ENCODE measurements at places on chromosomes 13 and 19.
A peak's percentile ranks its signal among the peaks of the same experiment; 100 is the strongest.

DNA sequence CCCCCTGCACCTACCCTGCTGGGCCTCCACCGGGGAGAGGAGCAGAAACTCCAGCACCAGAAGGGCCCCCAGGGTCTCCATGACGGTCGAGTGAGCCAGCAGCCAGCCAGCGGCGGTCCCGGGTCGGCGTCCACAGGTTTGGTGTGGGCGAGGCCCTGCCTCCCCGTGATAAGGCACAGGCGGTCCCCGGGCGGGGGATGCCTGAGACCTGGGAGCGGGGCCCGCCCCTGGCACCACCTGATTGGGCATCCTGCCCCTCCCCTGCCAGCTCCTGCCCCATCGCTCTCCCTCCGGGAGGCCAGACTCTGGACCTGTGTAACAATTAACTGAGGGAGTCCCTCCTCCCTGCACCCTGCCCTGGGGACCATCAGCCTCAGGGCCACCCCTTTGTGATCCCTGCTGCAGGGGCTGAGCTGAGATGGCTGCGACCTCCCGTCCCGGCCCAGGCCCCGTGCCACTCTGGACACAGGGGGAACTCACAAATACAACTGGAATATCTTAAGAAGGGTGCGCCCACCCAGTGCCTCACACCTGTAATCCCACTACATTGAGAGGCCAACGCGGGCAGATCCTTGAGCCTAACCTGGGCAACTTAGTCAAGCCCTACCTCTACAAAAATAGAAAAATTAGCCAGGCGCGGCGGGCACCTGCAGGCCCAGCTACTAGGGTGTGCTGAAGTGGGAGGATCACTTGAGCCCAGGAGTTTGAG is at the start of gene SMIM24:
Gene SMIM24 (minus strand): TSS at position 143 of the 709 bp plus-strand sequence. CDS start 62 bp downstream, at position 81.
- DNase-seq = no peak

DNA sequence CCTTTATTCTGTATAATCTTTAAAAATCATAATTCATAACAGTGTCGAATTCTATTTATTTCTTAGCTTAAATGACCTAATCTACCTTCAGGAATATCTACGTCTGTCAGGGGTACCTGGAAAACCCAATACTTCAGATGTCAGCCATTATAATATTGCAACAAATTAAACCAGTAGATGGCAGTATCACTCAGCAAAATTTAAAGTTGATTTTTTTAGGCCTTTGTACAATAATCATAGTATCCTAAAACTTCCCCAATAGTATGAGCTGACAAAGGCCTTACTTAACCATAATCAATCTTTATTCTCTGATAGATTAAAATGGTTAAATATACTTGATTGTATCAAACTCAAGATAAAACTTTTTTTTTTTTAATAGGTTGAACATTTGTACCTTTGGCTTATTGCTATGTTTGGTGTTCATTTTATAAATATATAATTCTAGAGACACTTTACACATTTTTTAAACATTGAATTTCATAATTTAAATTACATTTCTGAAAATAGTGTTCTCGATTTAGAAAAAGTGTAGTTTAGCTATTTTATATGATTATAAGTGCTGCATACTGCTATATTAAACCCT is 830.2 kb upstream of the SPRY2 start:
- DNase-seq = no peak

GRCh38 chr19:54114340-54115108 is 933 bp downstream of the TFPT start:
- DNase-seq = no peak

DNA sequence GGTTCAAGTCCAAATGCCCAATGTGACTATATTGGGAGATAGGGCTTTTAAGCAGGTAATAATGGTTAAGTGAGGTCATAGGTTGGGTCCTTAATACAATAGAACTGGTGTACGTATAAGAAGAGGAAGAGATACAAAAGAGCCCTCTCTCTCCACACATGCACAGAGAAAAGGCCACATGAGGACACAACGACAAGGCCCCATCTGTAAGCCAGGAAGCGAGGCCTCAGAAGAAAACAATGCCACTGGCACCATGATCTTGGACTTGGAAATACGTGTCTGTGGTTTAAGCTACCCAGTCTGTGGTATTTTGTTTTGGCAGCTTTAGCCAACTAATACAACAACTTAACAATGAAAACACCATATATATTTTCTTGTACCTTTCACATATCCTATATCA is 23.4 kb upstream of the RFC3 start:
- no peak for DNase-seq

DNA sequence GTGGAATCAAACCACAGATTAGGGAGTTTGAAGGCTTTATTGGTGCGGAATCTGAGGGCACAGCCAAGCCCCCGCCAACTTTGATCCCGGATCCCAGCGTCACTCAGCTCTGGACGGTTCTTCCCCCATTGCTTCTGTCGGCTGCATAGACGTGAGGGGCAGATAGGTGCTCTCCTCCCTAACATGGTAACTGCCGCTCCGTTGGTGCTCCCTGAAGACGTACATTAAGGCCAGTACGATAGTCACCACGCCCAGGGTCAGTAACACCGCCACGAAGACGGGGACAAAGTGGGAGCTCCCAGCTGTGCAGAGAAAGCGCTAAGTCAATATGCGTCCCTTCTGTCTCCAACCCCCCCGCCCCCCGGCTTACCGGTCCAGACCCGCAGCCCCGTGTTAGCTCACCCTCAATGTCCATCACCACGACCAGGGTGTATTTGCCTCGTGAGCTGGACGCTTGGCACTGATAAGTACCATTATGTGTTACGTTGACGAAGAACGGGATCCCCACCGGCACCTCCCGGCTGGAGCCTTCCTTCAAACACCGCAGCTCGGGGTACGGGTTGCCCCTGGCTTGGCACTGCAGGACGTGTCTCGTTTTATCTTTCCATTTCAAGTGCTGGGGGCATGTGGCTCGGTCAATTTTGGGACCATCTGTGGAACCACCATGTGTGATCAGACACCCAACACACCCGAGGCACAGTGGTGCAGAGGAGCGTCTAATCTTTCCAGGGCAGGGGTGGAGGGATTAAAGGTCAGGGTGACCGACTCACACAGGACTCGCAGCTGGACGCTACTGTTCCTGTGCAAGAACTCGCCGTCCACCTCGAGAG is 644 bp upstream of the RAVER1 start:
- DNase-seq = no peak

DNA sequence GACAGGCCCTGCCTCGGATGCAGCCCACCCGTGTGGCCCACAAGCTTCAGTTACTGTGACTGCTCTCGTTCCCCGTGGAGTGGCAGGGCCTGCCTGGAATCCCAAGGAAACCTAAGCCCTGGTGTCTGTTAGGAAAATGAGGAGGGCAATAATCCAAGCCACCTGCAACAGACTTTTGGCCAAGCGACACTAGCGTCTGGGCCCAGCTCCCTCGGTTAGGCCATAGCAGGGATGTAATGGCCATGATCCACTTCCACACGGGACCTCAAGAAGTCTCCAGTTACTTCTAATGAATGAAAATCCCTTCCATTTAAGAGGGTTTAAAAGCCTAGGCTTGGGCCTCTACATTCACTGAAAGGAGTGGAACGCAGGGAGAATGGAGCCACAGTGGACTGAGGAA is 8.9 kb downstream of the ZC3H4 start:
- DNase-seq = no peak

DNA sequence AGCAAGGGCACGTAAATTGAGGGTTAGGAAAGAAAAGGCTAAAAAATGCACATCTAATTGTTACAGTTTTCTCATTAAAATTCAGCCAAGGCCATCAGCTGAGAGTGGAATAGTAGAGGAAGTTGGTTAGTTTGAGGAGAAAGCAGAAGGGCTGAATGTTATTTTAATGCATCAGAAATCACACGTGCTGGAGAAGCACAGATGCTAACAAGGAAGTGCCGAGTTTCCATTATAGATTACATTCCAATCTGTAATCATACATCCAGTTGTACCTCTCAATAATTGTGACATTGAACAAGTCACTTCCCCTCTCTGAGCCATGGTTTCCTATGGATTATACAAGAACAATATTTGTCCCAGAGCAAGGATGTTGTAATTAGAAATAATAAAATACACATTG is 25.1 kb downstream of the FPR3 start:
- no peak for DNase-seq

- DNase-seq = no peak
These were observed 29.8 kb upstream of the ASF1B start for GRCh38 chr19:14165990-14166830.

DNA sequence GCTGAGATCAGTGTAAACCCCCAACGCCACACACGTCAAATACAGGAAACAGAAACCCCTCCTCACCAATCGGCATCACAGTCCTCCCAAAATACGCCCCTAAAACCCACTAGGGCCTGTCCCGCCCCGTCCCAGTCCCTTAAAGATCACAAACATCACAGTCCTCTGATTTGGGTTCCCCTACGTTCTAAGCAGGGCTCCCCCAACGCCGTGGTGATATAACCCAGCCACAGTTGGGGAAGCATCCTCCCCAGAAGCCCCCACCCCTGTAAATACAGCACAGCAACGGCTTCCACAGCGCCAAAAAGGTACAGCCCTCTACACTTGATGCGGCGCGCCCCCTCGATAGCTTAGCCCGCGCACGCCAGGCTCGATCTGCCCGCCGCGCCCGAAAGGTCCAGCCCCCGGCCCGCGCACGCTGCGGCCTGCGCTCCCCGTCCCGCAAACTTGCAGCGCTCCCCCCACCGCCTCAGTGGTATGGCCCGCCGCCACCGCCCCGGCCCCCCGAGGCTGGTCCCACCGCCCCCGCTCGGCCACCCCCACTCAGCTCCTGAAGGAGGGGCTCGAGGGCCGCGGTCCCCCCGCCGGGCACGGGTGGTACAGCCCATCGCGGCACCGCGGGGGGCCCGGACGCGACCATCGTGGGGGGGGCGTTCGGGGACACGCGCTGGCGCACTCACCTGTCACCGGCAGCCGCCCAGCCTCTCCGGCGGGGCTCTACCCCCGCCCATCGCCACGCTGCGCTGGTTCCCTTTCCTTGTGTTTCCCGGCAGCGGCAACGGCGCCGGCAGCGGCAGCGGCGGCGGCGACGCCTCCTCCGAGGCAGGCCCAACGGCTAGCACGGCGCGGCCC is at the start of gene AKT2:
Gene AKT2 (minus strand): TSS at position 845 of the 852 bp plus-strand sequence. CDS start 20,078 bp downstream, outside the sequence.
- DNase-seq = peak; percentile 57

DNA sequence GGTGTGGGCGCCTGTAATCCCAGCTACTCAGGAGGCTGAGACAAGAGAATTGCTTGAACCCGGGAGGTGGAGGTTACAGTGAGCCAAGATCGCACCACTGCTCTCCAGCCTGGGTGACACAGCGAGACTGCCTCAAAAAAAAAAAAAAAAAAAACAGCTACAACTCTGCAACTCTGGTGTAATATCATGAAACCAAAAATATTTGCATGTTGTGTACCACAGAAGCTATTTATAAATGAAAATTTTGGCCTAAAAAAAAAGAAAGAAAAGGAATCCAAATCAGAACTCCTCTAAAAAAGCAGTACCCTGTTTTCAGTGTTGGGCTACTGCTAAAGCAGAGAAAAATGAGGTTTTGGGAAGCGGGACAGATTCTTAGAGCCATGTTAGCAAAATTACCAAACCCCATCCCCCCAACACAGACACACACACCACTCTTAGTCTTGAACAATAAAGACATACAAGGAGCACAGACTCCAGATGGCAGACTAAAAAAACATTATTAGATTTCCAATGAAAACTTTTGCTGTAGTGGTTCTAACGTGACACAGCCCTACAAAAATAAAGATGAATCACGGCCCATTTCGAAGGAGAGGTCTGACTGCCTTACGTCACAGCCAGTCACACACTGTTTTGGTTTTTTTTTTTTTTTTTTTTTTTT is 51.5 kb downstream of the INSR start:
- peak; percentile 3 for DNase-seq
